COR-L47 (cell line): ENCODE measurements at places on chromosomes 11 and 22.
A peak's percentile ranks its signal among the peaks of the same experiment; 100 is the strongest.

GRCh38 chr11:128688031-128688713 is 5.7 kb upstream of the FLI1 start:
- no peak for DNase-seq

- peak; percentile 57 for DNase-seq
Measured at GRCh38 chr11:62664405-62665074, 470 bp downstream of the C11orf98 start.

- no peak for DNase-seq
Measured at GRCh38 chr11:17542249-17542648, 2.0 kb downstream of the USH1C start.

DNA sequence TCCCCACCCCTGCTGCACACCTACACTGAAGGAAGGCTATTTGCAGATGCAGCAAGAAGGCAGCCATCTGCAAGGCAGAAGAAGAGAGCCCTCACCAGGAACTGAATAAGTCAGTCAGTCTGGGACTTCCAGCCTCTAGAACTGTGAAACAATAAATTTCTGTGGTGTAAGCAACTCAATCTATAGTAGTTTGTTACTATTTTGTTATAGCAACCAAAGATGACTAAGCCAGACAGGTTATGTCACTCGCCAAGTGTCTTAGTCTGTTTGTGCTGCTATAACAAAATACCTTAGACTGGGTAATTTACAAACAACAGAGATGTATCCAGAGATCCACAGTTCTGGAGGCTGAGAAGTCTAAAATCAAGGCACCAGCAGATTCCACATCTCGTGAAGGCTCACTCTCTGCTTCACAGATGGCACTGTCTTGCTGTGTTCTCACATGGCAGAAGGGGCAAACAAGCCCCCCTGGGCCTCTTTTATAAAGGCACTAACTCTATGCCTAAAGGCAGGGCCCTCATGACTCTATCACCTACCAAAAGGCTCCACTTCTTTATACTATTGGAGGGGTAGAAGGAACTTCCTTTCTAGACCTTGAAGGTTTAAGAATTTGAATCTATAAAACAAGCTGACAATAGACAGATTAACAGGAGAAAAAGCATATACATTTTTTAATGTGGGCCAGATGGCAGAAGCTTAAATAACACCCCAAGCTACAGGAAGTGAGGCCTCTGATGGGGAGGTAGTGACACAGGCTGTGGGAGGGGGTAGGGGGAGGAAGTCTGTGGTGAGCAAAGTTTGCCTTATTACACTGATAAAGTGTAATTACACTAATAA is 12.3 kb downstream of the APOL6 start:
- no peak for DNase-seq

- DNase-seq = no peak
Measured at GRCh38 chr11:36449561-36450096, 60.4 kb downstream of the TRAF6 start.

- no peak for DNase-seq
Measured at GRCh38 chr11:67654225-67654624, 3.7 kb upstream of the ACY3 start.

- no peak for DNase-seq
Measured at GRCh38 chr11:69099180-69099579, 50.4 kb downstream of the TPCN2 start.

DNA sequence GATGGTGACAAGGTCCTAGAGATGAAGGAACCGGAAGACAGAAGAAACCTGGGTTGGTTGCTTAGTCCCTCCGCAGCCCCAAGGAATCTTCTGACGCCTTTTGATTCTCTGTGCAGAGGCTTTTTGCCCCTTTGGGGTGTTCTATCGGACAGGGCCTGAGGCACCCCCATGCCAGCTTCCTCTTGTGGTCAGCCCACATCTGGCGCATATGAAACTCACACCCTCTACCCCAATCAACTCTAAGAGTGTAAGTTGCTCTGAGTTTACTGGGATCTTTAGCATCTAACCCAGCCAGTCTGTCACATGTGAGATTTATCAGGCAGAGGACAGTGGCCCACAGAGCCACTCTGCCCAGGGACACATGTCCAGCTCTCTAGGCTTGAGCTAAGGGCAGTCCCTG is 17.4 kb downstream of the RASD2 start:
- DNase-seq = no peak

DNA sequence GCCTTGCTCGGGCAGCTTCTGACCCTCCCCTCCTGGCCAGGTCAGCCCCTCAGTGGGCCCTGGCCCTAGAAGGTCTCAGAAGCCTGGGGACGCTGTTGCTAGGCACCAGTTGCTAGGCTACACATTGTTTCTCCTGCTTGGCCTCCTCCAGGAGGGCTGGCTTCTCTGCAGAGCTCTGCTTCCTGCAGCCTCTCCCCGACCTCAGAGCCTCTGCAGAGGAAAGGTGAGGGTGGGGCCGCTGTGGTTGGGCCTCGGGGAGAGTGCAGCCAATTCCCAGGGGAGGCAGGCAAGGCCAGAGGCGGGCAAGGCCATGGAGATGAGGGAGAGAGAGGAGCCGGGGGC is 27.6 kb upstream of the LRRC10B start:
- DNase-seq = peak; percentile 47

- DNase-seq = no peak
Measured at GRCh38 chr11:57543593-57543992, 6.2 kb downstream of the SMTNL1 start.

- no peak for DNase-seq
Measured at GRCh38 chr22:46359362-46359761, 23.8 kb downstream of the TRMU start.

DNA sequence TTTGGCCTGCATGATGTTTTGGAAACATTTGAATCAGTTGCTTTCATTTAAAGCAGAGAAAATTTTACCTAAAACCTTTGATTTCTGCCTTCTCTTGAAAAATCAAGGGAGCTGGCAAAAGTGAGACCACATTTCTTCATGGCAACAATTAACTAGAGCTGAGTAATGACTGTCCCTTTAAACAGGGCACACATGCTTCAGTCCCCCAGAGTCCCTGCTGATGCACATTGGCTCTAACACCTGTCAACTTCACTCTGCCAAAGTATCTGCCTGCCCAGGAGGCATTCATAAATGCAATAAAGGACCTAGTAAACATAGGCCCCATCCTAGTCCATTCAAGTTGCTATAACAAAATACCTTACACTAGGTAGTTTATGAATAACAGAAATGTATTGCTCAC is 87.1 kb upstream of the LDLRAD3 start:
- DNase-seq = no peak

DNA sequence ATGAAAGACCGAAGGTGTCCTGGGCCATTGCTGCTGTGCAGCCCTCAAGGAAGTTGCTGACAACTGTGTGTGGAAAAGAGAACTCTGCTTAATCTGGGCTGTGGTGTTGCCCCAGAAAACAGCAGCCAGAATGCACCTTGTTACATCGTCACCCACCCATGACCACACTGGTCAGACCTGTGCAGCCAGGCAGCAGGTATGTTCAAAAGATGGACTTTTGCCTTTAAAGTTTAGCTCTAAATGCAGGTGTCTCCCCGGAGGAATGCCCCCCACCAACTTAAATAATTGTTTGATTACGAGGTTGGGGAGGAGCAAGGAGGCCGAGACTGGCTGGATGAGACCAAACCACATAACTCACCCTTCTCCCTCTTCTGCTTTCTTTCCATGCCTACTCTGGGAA is 15.3 kb upstream of the POLA2 start:
- no peak for DNase-seq

GRCh38 chr11:15073361-15074205 is at the start of gene CALCB:
Gene CALCB, plus strand, starts transcription at chr11:15073593. Its CDS starts 1,126 bp downstream, at chr11:15074719.
- peak; percentile 43 for DNase-seq

GRCh38 chr11:121515335-121515671 is 62.5 kb upstream of the SORL1-AS1 start:
- no peak for DNase-seq

DNA sequence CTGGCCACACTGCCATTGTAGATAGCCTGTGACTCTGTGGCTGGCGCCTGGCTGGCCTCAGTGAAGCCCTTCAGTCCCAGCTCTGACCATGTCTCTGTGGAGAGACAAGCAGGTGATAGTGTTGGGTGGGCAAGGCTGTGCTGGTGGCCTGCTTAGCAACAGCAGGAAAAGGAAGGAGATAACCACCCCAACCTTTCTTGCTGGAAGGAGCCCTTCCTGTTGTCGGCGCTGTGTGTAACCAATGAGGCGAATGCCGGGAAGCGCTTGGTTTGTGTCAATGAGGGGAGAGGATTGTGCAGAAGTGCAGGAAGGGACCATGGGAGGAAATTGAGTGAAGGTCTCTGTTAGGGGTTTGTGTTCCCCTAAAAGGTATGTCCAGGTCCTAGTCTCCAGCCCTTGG is 27.3 kb downstream of the PARVB start:
- no peak for DNase-seq

- no peak for DNase-seq
Measured at GRCh38 chr11:46521961-46522681, 71.7 kb downstream of the AMBRA1 start.

DNA sequence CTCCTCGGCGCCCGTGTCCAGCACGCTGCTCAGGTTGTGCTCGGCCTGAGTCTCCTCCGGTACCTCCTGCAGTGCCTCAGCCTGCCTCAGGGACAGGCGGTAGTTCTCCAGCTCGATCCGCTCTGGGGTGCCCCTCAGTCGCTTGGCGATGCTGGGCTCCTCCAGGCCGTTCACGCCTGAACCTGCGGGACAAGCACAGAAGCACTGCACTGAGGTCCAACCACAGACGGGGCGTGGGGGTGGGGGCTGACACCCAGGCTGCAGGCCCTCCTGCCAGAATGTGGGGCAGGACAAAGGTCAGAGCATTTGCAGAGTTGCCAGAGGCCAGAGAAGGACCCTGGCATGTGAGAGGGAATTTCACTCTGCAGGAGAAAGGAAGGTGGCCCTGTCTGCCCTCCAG is 67.6 kb upstream of the BID start:
- DNase-seq = no peak

GRCh38 chr11:36230779-36231699 is 58.2 kb downstream of the COMMD9 start:
- DNase-seq = no peak

DNA sequence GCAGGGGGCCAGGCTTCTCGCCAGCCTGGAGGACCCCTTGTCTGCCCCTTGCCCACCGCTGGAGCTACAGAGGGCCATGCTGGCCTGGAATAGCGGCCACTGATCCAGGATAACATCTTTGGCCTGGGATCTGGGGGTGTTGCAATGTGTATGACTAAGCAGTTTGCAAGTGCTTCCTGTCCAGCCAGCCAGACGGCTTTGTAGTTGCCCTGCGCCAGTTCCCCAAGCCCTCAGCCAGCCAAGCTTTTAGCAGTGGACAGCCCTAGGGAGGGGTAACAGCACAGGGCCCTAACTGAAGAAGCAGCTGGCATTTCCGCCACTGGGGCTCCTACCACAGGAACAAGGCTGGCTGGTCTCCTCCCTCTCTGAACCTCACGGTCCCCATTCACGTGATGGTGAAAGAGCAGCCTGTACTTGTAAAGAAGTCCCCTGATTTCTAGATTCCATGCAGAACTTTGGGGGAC is 32.1 kb downstream of the UQCR10 start:
- DNase-seq = no peak

DNA sequence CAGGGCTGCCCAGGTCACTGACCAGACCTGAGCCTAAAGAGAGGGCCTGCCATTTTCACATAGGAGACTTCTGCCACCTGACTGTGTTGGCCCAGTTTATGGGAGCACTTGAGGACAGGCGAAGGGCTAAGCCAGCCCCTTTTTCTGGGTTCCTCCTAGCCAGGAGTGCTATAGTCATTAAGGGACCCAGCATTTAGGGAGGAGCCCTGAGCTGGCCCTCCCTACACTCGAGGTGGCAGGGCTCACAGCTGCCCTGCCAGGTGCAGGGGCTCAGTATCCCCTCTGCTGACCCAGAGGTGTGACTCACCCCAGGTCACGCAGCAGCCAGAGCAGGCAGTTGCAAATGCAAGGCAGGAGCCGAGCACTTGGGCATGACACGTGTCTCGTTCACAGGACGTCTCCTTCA is 86.3 kb upstream of the CRYBB3 start:
- no peak for DNase-seq

DNA sequence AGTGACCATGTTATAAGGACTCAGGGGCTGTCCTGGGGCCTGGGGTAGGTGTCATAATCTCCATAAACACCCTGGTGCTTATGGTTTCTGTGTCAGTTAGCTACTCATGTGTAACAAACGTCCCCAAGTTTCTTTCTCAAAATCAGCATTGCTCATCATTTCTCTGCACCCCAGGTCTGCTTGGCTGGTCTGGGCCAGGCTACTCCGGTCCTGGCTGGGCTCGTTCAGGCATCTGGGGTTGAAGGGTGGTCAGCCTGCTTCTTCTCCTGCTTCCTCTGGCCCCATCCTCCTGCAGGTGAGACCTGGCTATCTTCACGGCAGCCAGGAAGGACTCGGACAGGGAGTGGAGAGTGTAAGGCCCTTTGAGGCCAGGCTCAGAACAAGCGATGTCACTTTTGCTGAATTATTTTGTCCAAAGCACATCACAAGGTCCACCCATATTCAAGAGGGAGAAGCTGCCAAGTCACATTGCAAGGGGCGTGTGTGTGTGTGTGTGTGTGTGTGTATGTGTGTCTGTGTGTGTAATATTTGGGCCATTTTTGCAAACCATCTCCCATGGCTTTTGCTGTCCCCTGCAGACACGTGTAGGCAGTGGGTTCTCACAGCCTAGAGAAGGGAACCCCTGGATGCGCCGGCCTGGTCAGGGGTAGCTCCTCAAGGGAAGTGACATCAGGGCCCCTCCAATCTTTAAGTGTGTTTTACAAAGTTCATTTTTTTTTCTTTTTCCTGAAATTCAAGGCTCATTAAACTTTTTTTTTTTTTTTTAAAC is 535.8 kb downstream of the TBC1D22A start:
- DNase-seq = no peak
